C1 segment of cervical spinal cord (tissue), 14 donors: ENCODE measurements at places on chromosomes 2 and 18.

DNA sequence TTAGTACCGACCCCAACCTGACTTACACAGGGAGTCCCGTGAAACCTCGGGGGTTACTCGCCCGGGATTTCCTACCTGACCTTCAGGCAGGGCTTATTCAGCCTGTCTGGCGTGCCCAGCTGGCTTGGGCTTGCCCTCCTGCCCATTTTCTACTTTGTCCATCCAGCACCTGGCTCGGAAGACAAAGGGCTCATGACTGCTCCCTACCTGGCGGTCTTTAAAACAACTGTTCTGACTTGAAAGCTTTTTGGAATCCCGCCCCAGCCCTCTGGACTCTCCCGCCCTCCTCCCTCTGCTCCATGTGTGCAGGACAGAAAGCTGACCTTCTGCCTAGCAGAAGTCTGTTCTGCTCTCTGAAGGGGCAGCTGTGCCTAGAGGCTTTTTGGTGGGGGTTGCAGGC is 43.1 kb downstream of the ACKR3 start:
- no peak for DNase-seq

DNA sequence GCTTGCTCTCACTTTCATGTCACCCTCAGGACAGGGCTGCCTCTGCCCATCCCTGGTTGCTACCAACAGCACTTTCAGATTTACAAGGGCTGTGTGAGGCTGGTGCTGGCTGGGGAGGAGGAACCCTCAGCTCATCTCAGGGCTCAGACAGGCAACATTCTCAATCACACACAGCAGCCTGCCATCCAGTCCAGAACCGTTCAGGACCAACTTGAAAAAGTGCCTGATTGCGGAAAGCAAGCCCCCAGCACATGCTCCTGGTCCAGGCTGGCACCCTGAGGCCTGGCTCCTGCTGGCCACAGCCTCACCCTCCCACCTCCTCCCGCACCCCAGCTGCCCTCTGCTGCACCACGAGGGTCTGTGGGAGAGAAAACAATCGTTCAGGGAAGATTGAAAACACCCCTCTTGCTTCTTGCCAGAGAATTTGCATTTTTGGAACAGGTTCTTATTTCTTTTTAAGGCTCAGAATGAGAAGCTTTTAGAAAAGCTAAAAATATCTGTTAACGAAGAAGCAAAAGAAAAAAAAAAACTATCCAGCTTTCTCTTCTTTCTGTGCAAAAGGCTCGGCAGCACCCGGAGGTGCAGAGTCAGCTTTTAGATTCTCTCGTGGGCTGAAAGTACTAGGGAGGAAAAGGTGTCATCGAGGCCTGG is 403.8 kb upstream of the ID2 start:
- no peak for DNase-seq

DNA sequence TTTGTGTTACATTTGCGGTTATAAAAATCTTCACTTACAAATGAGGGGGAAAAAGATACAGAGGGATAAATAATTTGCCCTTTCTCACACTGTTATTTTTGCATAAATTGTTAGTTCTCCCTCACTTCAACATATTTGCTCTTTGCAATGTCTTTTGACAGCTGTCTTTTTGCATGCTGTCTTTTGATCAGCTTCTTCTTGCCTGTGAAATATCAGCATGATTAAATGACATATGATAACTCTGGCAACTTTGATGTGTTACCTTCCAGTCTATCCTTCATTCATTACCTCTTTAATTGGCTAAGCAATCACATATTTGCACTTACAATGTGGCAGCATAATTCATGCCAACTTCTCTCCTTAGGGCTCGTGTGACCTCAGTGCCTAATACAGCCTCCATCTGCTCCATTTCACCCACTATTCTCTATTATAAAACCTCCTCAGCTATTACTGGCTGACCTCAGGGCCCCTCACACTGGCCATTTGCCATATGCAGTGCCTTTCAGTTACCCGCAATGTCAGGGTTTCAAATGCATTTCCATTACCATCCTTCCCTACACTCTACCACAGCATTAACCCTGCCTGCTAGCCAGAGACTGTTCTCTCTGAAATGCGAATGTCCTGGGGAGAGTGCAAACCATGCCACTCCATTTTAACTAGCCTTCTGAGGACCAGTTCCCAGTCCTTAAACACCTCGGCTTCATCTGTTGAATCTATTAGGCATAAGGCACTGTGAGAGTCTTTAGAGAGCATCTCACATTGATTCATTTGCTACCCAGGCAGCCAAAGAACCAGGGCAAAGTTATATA is 1056.6 kb upstream of the CHAC2 start:
- DNase-seq: no peak

DNA sequence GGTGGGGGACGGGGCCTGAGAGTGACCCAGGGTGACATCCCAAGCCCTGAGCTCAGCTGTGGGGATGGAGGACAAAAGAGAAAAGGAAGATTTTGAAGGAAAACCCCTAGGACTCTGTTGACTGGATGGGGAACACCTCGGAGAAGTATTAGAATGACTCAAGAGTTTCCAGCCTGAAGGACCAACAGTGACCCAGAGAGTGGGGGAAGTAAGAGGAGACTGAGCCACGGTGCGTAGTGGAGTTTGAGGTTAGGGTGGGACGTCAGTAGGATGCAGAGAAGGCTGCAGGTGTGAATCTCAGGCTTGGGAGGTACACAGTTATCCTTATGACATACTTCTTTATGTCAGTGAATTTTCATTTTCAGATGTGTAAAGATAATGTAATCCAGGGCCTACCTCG is 119.5 kb downstream of the NCK2 start:
- no peak for DNase-seq

- DNase-seq: no peak
These were observed 537.2 kb downstream of the KCNJ3 start for GRCh38 chr2:155235710-155236109.

DNA sequence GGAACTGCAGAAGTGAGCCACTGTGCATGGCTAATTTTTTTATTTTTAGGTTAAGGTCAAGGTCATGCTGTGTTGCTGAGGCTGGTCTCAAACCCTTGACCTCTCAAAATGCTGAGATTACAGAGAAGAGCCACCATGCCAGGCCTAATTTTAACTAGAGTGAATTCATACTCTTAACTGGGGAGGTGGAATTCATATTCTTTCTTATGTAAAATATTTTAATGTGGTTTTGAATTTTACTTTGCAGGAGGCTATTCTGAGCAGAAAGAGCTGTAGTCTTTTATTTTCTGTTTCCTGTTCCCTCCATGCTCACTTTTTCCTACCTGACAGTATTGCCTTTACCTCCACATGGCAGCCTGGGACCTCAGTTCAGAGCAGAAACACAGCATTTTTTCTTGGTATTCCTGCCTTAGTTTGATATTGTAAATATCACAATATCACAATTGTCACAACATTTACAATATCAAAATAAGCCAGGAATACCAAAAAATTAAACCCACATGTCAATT is 37.1 kb upstream of the CCNYL1 start:
- no peak for DNase-seq

DNA sequence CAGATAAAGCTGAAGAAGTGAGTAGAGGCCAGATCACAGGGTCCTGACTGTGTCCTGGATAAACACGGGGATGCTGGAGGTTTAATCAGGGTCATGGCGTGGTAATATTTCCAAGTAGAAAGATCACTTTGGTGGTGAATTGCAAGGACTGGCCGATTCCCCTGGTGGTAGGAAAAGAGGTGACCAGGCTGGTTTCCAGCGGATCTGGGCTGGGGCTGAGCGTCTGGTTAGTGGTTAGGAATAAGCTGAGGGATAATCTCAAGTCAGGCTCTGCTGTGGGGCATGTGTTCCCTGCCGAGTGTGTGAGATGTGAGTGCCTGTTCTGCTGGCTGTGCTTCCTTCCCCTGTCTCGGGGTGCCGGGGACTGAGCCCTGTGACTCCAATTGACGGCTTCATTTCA is 484.0 kb downstream of the TSN start:
- DNase-seq: no peak

GRCh38 chr18:36771245-36771644 is 57.6 kb downstream of the TPGS2 start:
- no peak for DNase-seq

DNA sequence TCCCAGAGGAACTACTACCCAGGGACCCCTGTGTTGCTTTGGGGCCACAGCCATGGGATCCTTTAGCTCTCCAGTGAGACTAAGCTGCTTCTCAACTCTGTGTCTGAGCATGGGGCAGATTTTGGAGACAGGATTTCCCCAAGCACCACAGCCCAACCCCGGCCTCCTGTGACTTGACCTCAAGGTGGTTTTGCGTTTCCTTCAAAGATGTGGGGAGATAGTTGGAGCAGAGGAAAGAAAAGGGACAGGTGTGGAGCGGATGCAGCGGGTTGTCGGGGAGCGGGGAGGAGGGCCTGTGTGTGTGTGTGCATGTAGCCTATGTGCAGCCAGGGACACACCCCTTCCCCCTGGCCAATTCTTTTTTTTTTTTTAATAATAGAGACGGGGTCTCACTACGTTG is 10.2 kb downstream of the ARID5A start:
- DNase-seq: no peak

- DNase-seq: no peak
These were observed 354.0 kb downstream of the CCDC85A start for GRCh38 chr2:56537756-56538155.

DNA sequence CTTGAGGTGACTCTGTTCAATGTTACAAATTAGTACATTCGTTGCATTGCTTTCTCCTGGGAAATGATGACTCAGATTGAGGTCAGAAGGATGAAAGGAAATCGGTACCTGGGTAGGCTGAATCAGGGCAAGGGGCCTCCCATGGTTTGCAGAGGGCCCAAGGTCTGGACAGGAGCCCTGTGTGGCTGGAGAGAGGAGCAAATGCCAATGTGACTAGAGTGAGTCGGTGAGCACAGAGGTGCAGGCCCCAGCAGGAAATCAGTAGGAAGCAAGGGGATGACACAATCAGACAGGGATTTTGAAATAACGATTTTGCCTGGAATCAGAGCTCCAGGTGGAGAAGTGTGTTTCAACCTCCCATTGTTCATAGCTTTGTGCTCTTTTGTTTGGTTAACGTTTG is 118.9 kb downstream of the CCDC102B start:
- no peak for DNase-seq

- DNase-seq: no peak
These were observed 17.4 kb upstream of the AP1S3 start for GRCh38 chr2:223854741-223855140.

DNA sequence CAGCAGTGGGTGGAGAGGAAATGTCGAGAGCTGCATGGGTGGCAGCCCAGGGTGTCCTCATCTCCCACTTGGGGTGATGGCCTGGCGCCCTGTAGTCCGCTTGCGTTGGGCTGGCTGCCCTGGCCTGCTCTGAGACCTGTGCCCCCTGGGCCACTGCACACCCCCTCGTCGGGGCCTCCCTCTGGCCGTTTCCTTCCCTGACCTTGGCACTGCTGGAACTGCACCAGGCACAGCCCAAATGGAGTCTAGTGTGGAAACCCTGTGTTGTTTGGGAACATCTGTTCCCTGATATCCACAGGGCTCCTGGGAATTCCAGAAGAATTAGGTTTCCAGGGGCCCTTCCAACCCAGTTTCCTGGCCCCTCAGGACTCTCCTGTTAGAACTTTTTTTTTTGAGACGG is 13.9 kb downstream of the EFHD1 start:
- DNase-seq: no peak

DNA sequence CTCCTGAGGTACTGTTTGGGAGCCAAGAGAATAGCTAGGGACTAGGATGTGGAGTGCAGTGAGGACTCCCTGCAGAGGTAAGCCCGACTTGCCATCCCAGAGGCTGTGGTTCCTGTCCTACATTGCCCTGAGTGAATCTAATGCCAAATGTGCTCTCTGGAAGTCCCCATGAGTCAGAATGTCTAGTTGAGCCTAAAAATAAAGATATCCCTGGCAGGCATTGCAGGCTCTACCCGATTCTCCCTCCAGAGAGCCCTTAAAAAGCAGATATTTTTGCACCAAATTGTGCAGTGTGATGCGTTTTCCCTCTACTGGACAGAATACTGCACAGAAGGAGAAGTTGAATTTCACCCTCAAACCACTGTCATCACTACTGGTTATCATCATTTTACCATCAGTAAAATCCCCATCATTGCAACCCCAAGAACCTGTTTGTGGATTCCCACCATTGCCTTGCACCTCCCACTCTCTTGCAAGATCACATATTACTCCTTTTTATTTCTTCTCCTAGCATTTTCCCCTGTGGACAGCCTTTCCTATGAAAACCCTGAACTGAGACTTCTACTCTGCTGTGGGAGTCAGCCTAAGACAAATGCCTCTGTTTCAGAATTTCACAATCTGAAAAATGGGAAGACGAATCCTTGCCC is 98.0 kb downstream of the MARCHF4 start:
- no peak for DNase-seq

DNA sequence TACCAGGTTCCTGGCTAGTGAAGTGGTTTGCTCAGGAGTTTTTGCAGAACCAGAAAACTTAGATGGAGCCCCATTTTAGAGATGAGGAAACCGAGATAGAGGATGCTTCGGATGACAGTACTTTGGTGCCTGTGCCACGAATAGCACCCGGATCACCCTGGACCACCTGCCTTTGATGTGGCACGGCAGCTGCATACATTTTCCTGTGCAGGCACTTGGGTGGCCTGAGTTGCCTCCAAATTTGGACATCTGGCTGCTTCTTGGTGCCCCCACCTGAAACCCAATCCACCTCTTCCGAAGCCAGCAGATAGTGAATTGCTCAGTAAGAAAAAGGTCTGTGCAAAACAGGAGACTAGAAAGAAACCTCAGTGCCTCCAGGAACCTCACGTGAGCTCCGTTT is 140.6 kb upstream of the ID2 start:
- DNase-seq: no peak

DNA sequence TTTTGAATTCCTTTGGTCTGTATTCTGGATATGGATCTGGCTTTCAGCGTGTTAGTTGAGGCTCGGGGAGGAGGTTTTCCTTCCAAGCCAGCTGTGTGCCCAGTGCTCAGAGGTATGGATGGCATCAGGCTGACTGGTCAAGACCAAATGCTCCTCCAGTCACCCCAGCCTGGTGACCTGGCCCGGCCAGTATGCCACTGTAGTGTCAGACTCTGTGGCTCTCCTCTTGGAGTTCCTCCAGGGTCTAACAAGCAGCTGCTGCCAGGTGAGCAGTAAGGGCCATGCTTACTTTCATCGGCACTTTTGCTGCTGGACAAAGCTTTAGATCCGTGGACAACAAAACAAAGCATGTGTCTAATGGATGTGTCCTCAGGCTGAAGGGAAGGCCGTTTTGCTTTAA is 44.1 kb downstream of the CABLES1 start:
- no peak for DNase-seq

DNA sequence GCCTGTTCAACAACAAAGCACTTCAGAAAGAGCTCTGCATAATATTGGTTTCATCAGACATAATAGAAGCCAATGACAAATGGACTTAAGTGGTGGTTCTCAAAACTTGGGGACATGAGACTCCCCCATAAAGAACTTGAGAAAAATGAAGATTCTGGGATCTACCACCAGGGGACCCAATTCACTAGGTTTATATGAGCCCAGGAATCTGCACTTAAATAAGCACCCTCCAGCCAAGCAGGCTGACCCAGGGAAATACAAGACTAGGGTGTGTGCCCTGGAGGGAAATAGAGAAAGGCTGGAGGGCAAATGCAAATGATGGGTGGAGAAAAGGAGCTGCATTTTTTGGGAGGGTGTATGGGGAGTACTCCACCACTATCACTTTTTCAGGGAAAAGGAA is 52.5 kb downstream of the SATB2 start:
- DNase-seq: no peak
